ENCODE measurements at places on chromosomes 7 and 10.

GRCh38 chr10:108904163-108904838 is 1019.0 kb downstream of the XPNPEP1 start:
- peak; percentile 14 for DNase-seq

GRCh38 chr7:131895541-131896164 is 339.2 kb upstream of the PODXL start:
- peak; percentile 97 for DNase-seq

DNA sequence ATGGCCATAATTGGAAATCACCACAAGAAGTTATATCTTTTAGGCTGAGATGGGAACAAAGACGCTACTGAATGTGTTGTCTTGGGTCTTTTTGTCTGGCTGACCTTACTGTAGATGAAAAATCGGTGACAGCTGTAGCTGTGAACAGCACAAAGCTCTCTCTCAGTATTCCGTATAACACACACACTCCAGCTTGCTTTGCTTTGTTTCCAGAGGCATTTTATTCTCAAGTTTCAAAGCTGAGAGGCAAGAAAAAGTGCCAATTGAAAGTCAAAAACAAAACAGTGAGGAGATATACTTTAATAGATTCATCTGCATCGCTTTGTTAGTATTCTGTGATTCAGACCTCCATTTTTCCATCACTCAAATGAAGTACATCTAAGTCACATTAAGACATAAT is 39.6 kb upstream of the CABCOCO1 start:
- DNase-seq = no peak

GRCh38 chr7:105284014-105284413 is 104.7 kb downstream of the SRPK2 start:
- no peak for DNase-seq

DNA sequence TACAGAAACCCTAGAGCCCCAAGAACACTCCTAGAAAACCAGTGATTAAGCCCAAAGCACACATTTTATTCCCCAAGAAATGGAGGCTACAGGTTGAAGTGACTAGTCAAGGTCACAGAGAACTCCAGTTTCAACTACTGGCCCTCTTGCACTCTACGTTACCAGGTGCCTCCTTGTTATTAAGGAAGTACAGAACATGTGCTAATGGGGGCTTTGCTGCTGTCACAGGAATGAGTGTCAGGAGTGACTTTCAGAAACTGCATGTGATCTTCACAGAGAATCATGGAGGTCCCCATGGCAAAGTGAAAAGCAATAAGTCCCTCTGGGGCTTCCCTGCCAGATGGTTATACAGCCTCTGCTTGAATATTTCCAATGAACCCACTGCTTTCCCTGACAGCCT is 19.3 kb downstream of the JAZF1 start:
- DNase-seq = no peak

Data from A673 (cell line).